ENCODE measurements at places on chromosomes 16 and 17.

GRCh38 chr16:51164574-51164973 lies 13.5 kb upstream of the SALL1 start:
- DNase-seq = no peak

DNA sequence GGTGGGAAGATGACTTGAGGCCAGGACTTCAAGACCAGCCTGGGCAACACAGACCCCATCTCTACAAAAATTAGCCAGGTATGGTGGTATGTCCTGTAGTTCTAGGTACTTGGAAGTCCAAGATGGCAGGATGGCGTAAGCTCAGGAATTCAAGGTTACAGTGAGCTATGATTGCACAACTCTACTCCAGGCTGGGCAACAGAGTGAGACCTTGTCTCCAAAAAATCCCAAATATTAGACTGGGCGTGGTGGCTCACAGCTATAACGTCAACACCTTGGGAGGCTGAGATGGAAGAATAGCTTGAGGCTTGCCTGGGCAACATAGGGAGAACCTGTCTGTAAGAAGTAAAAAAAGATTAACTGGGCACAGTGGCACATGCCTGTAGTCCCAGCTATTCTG lies 30.8 kb downstream of the SUZ12 start:
- no peak for DNase-seq

DNA sequence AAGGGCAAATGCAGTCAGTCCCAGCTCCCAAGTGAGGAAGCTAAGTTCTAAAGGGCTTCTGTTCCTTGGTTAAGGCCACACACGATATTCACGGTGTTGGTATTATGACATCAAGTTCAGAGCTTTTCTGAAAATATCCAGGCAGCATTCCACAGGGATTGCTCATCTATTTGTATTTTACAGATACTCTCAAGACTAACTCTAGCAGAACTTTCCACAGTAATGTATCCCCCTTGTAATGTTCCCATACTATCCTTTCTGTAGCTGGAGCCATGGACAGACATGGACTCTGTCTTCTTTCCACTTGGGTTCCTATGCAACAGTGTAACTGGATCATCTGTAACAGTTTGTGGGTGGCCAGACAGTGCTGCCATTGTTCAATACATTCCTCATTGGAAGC lies 13.5 kb downstream of the SDR42E1 start:
- DNase-seq = no peak

DNA sequence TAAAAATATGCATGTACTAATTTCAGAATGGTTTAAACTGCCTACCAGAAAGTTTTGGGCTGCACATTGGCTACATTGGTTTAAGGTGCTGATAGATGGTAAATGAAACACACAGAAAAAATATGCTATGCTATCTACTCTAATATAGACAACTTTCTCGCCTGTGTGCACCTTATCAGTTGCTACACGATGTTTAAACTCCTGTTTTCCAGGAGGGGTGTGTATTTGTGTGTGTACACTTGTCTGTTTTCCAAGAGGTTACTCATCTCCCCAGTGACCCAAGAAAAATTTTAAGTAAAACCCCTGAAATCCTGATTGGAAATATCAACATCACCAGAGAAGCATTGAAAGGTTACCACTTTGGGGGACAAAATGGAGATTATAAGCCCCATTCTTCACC lies 21.6 kb upstream of the PSMC5 start:
- no peak for DNase-seq

DNA sequence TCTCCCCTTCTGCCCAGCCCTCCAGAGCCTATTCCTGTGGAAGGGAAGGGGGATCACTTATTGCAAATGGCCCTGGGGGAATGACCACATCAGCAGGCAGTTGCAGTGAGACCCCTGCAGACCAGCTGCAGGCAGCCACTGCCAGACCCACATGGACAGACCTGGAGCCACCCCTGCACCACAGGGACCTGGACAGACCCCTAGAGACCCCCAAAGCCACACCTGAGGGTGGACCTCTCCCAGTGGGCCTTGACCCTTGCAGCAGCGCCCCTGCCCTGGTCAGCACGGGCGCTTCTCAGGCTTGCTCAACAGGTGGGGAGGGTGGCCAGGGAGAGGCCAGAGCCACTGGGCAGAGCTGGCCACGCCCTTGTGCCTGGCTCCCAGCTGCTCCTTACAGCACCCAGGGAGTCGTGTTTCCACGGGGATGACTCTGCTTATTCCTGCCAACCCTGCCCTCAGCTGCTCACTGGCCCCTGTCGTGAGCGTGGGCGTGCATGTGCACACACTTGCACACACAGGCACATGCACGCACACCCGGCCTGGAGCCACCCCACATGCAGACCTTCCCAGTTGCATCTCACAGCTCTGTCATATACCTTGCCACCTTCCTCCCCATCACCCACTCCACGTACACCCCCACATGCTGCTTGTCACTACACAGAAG lies 1.3 kb upstream of the SCN4A start:
- no peak for DNase-seq

DNA sequence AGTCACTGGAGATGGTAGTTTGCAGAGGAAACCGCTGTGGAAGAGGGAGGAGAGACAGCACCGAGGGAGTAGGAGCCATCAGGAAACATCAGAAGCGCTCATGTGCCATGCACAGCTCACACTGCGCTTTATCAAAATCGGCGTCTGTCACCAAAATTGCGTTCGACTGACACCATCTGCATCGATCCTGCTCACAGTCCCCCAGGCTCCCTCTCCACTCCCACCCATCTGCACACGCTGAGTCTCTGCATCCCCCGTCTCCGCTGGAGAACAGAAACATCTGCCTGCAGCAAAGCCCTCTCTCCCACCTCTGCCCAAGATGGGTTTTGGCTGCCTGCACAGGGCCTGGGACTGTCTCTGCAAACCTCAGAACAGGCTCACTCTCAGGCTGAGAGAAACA lies 187.5 kb upstream of the RPL38 start:
- no peak for DNase-seq

GRCh38 chr16:88893127-88893968 lies 26.9 kb upstream of the PABPN1L start:
- no peak for DNase-seq

GRCh38 chr16:11079652-11080187 lies 135.4 kb downstream of the CLEC16A start:
- peak; percentile 31 for DNase-seq

DNA sequence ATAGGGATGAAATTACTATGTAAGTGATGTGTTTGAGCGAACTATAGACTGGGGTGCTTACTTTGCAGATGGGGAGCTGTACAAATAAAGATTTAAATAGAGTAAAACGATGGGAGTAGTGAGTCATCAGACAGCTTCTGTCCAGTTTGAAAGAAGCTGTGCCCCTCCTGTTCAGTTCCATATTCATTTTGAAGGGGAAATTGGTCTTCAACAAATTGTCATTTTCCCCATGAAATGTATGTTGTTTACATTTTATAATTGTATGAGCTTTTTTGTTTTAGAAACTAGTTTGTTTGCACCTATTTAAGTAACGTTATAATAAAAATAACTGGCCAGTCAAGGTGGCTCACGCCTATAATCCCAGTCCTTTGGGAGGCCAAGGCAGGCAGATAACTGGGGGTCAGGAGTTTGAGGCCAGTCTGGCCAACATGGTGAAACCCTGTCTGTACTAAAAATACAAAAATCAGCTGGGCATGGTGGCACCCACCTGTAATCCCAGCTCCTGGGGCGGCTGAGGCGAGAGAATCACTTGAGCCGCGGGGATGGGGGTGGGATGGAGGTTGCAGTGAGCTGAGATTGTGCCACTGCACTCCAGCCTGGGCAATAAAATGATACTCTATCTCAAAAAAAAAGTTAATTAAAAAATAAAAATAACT lies 20.2 kb downstream of the SEC14L1 start:
- no peak for DNase-seq

GRCh38 chr16:54488729-54489128 lies 202.1 kb upstream of the IRX3 start:
- no peak for DNase-seq

DNA sequence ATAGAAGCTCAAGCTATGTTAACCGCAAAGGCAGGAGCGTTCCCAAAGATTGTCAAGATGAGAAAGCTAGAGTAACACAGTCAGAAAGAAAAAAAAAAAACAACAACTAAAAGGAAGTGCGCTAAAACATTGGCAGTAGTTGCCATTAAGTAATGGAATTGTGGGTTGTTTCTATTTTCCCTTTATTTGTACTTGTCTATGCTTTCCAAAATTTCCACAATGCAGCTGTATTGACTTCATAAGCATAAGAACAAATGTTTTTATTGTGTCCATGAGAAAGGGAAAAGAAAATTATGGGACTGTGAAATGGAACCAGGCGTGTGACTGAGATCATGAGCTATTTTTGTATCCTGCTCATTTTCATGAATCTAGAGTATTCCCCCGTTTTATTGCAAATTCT lies 153.4 kb downstream of the TMEM114 start:
- no peak for DNase-seq
